T-cell (primary cell): ENCODE measurements at places on chromosomes 7 and 10. TPM values are rescaled to one million over a fixed set of nuclear protein-coding genes. Genes with fewer than 3 reads are reported as not detected.

Gene IQCE
- total RNA-seq = 7.8 TPM

Gene DLX5
- not detected for total RNA-seq

DNA sequence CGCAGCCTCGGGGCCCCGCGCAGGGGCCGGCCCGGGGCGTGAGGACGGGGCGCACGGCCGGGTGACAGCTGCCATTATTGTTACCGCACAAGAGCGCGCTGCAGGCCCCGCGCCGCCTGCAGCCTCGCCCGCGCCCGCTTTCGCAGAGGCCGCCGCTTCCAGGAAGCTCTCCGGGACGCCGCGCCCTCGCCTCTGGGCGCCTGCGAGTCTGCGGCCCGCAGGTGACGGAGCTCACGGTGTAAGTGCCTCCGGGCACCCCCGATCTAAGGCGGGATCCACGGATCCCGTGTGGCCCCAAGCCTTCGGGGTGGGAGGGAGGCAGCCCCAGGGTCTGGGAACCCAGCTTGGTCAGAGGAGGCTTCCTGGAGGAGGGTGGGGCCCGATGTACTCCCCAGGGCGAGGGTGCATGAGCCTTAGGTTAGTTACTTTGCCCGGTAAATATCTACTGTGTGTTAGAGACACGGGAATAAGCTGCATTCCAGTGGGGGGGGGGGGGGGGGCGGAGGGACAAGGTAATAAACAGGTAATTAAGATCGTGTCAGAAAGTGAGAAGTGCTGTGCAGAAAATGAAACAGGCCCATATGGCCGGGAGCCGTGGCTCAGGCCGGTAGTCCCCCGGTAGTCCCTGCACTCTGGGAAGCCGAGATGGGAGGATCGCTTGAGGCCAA lies 638 bp downstream of the IQCE start:
- H3K27me3 ChIP-seq = no peaks in the 10 kb centered on the region
- H3K4me3 ChIP-seq = peak overlapping the region; percentile 60
- H3K27ac ChIP-seq = no peak overlapping the region
- no peak for DNase-seq

DNA sequence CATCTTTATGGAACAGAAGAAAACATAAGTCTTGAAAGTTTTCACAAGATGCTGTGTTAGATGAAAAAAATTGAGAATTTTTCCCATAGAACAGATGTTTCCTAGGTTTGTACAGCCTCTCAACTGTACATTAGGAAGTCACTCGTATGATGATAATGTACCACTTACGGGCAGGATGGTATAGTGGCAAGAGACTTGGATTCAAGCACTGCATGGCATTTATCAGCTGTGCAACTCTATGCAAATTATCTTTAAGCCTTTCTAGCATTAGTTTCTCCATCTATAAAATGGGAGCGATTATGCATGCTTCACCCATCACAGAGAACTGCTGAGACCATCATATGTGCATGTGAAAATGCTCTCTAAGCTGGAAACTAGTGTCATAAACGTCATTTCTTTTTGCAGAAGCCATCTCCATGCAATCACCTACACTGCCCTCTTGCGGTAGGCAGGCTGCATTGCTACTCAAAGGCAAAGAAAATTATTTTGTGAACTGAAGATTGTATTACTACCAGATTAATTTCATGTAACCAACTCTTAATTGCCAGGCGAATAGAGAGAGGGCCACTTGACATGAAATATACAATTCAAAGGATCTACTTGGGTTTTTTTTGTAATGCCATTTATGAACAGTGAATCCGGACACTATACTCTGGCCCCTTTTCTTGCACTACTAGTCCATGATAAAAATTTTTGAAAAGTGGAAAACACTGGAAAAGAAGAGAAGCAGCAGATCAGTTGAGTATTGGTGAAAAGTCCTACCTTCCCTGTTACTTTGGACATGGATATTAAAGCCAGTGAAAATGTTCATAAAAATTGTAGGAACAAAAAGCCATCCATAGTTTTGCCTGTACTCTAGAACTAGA lies 102.3 kb downstream of the JAZF1 start:
- no peaks in the 10 kb centered on the region for H3K36me3 ChIP-seq
- H3K27ac ChIP-seq = no peak overlapping the region
- H3K4me3 ChIP-seq = no peak overlapping the region
- H3K4me1 ChIP-seq = no peaks in the 10 kb centered on the region
- no peaks in the 10 kb centered on the region for H3K27me3 ChIP-seq
- peak; percentile 47 for DNase-seq

- peaks cover 4% of the 10 kb centered on the region for H3K4me1 ChIP-seq
- H3K27ac ChIP-seq = no peak overlapping the region
- no peak for DNase-seq
- H3K4me3 ChIP-seq = no peak overlapping the region
- H3K36me3 ChIP-seq = peaks cover 13% of the 10 kb centered on the region
Measured at GRCh38 chr10:132783940-132784865, 1.7 kb downstream of the NKX6-2 start.

GRCh38 chr10:6473430-6473829 lies 106.6 kb downstream of the PRKCQ start:
- peak overlapping the region; percentile 93 for H3K27ac ChIP-seq
- H3K27me3 ChIP-seq = no peaks in the 10 kb centered on the region
- DNase-seq = peak; percentile 59
- no peak overlapping the region for H3K4me3 ChIP-seq
